NCI-H187 treated with DMSO at 0.1 percent for 48 hours (cell line): ENCODE measurements at places on chromosomes 11 and 22.

DNA sequence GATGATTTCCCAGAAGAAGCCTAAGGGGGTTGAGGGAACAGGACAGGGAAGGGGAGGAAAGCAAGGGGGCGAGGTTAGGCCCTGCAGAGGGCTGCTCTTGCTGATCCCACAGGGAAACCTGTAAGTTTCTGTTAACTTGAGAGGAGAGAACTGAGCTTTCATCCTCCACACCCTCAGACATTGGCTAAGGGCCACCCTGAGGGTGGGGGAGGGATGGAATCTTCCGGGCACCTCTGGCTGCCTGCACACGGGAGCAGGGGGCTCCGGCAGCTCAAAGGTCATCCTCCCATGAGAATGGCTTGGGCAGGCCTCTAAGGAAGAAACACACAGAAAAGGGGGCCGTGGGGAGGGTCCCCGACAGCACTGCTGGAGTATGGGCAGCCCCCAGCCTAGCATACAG lies 108.1 kb downstream of the TSPAN18 start:
- DNase-seq, result no peak

DNA sequence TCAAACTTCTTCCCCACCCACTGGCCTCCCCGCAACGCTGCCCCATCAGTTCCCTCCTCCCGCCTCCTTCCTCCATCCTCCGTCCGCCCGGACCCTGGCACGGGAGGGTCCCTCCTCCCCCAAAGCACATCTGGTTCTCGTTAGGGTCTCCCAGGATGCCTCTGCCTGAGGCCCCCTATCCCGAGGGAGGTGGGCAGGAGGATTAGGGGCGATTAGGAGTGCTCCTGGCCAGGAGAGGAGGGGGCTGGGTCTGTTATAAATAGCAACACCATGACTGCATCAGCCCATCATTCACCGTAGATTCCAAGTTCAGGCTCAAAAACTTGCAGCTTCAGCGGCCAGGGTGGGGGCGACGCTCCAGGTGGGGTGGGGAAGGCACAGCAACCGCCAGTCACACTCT lies 10.4 kb downstream of the MYRF start:
- DNase-seq, result no peak

- no peak for DNase-seq
Measured at GRCh38 chr11:62816557-62816956, 11.3 kb upstream of the NXF1 start.

GRCh38 chr11:103406357-103406756 lies 297.1 kb downstream of the DYNC2H1 start:
- DNase-seq, result no peak

DNA sequence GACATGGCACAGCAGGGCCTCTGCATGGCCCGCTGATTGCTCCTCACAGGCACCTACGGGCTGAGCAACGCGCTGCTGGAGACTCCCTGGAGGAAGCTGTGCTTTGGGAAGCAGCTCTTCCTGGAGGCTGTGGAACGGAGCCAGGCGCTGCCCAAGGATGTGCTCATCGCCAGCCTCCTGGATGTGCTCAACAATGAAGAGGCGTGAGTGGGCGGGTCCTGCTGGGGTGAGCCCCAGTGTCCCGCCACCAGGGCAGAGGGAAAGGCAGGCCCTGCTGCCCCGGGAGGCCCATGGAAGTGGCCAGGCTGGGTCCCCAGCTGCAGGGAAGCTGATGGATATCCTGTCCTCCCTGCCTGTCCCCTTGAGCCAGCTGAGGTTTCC lies 18.6 kb upstream of the DGCR8 start:
- DNase-seq, result no peak

DNA sequence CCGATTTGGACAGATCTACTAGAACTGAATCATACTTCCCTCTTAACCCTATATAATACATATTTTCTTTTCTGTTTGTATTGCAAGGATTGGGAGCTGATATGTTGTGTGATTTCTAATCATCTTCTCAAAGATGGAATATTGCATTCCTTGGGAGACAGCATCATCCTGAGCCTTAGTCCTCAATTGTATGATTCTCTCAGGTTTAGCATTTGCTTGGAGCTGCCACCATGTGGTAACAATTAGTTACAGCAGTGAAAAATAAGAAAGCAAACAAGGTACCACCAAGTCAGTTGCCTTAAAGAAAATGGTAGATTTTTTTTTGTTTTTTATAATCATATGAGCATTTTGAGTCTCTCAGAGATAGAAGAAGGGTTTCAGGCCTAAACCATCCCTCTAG lies 11.9 kb downstream of the SNX19 start:
- no peak for DNase-seq

GRCh38 chr11:76880314-76880713 lies 19.6 kb downstream of the ACER3 start:
- no peak for DNase-seq

GRCh38 chr11:67492801-67493547 lies 10.1 kb downstream of the AIP start:
- no peak for DNase-seq

DNA sequence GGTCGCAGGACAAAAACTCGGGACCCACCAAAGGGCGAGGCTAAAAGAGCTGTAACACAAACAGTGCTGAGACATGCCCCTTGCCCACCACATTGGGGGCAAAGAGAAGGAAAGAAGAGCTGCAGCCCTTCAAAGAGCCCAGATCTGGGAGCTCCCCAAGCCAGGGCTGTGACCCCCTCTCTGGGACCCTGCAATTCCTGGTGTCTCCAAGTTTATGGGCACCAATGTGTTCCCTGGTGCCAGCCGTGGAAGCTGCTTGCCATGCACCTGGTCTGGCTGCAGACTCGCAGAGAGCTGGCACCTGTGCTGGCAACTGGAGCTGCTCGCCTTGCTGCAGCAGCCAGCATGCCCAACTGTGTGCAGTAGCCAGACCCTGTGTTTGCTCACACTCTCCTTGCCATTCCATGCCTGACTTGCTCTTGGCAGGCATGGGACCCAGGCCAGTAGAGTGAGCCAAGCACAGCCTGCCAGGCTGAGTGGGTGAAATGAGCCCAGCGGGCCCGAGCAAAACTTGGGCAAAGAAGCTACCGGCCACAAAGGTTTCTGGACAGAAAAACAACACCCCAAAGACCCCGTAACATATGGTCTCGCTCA lies 16.0 kb downstream of the RRP8 start:
- no peak for DNase-seq

DNA sequence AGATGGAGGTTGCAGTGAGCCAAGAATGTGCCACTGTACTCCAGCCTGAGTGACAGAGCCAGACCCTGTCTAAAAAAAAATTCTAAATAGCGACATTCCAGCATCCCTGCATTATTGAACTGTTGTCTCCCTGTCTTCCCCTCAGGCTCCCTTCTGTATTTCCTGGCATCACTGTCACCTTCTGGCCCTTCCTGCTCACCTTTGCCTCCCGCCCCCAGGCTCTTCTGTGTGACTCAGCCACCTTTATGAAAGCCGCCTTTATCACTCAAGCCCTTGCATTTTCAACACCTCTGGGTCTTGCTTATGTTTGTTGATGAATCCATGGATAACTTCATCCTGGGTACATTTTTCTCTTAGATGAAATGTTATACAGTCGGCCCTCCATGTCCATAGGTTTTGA lies 21.1 kb downstream of the UBASH3B start:
- DNase-seq, result no peak

DNA sequence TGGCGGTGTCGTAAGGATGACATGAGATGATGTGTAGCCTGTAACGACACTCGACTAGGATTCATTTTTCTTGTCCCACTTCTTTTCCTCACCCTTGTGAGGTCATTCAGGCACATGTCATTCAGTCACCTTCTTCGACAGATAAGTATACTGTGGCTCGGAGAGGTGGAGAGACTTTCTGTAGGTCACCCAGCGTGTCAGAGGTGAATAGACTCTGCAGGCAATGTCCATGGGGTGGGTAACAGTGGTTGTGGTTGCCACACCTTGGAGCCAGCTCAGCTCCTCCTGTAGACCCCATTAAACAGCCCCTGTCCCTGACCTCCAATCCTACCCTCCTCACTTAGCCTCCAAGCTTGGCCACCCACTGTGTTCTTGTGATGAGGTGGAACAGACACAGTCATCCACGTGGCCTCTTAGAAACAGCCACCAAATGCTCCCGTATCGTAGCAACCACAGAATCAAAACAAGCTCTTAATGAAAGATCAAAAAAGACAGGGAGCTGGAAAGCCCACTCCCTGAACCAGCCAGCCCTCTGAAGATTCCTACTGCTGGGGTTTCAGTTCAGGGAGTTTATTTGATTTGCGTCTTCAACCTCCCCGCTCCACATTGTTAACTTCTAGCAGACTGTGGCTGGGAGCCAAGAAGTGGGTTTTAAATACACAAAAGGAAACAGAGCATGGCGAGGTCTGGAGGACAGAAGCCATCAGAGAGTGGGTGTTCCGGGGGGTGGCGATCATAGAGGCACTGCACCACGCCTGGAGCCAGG lies 89.0 kb upstream of the GRK3 start:
- DNase-seq, result peak; percentile 85

- no peak for DNase-seq
Measured at GRCh38 chr11:128519338-128519737, 68.0 kb downstream of the ETS1 start.

- no peak for DNase-seq
Measured at GRCh38 chr22:37999640-38000272, 15.4 kb upstream of the SOX10 start.

DNA sequence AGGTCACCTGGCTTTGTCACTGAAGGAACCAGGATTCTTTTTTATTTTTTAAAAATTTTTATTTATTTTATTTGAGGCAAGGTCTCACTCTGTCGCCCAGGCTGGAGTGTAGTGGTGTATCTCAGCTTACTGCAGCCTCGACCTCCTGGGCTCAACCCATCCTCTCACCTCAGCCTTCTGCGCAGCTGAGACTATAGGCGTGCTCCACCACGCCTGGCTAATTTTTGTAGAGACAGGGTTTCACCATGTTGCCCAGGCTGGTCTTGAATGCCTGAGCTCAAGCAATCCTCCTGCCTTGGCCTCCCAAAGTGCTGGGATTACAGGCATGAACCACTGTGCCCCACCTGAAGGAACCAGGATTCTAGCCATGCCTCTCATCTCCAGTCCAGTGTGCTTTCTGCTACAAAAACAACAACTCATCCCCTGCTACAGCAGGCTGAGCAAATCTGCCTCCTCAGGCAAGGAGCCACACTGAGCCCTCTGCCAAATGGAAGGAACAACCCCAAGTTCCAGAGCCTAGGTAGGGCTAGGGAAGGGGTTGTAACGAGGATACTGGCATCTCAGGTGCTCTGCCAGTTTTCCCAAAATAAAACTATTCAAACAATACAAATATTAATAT lies 2.6 kb upstream of the PEX26 start:
- DNase-seq, result no peak

DNA sequence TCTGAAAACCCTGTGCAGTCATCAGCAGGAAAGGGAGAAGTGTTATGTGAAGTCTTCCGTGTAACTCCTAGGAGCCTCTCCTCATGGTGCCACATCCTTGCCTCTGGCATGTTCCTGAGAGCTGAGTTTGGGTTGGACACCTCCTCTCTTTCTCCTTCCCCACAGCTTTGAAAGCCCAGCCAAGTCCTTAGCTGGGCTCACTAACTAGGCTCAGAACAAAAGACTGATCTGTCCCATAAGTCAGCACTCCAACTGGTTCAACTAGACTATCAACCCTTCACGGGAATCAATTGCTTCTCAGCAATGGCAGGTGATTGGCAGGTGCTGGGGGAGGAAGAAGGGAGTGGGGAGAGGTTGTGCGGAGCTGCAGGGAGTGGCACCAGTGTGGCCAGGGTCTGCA lies 509.9 kb upstream of the B3GAT1 start:
- DNase-seq, result no peak

DNA sequence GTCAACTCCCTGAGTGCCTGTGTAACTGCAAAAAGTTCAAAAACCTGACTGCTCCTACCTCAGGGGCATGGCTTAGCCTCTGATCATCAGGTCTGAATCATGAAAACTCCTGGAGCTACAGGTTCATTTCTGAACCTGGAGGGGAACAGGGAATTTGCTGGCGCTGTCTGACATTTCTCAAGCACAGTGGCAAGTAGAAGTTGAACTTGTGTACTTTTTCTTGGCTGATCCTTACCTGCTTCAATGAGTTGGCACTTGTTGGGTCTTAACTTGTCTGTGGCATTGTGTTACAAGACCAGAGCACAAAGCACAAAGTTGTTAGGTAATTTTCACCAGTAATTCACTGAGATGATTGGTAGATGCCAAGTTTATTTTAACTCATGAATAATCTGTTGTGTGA lies 3.3 kb downstream of the TMEM109 start:
- no peak for DNase-seq

- DNase-seq, result no peak
Measured at GRCh38 chr11:69587454-69588090, 53.4 kb upstream of the CCND1 start.

DNA sequence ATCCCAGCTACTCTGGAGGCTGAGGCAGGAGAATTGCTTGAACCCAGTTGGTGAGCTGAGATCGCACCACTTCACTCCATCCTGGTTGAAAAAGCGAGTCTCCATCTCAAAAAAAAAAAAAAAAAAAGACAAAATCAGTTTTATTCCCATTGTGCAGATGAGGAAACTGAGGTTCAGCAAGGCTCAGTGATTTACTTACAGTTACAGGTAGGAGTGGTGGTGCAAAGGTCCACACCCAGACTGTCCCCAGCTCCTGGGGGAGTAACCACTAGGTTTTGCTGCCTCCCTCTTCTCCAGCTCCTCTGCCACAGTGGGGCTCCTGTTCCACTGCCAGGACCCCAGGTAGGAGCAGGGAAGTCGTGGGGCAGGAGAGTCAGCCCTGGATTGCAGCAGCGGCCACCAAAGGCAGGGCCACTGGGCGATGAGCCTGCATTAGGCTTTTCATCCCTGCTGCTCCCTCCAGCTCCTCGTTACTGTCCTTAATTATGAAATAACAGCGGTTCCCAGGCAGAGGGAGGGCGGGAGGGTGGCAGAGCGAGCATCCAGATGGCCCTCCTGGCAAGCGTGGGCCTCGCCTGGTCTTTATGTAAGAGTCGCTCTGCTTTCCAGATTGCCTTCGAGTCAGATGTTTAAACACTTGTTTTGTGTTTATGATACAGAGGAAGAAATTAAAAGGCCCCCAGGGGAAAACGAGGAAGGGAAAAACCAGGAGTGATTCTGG lies 15.5 kb upstream of the RASD2 start:
- DNase-seq, result no peak

DNA sequence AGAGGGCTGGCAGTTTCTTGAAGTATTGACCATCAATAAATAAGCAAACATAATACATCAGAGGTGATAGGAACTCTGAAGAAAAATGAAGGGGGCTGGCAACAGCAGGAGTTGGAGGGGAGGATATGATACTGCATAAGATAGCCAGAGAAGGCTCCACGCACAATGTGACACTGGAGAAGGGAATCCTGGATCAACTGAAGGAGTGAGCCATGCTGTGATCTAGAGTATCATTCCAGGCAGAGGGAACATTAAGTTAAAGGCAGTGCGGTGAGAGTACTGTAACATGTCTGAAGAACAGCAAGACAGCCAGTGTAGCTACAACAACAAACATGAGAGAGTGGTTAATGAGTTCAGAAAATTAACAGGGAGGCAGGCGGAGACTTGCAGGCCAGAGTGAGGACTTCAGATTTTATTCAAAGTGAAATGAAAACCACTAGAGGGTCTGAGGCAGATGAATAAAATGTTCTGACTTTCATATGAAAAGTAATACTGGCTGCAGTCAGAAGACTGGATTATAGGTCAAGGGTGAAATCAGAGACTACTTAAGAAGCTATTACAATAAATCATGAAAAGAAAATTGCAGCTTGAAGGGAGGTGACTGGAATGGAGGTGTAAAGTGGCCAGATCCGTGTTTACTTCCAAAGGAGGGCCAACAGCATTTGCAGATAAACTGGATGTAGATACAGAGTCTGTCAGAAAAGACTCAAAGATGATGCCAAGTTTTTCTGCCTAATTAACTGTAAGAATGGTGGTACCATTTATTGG lies 49.4 kb downstream of the RRAS2 start:
- DNase-seq, result peak; percentile 72
